Spinal cord (tissue), 10 donors: ENCODE measurements at places on chromosomes 6 and 20.

DNA sequence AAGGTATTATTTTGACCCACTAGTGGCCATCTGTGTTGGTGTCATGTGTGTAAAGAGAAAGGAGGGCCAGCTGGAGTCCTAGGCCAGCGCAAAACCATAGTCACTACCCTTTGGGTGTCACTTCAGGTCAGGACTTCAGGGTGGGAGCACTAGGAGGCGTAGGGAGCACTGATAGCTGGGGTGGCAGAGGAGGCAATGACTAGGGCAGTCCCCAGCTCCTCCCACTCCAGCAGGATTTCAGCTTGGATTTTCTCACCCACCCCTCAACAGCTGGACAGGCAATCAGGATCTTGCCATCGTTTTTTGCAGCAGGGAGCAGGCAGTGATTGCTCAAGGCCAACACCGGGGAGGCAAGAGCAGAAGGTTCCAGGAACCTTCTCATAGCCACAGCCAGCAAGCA, 4.2 kb upstream of the HLA-DOA start:
- H3K27ac ChIP-seq: no peak overlapping the region
- no peaks in the 10 kb centered on the region for H3K36me3 ChIP-seq
- H3K4me3 ChIP-seq: no peak overlapping the region
- peaks cover 10% of the 10 kb centered on the region for H3K4me1 ChIP-seq

- no peaks in the 10 kb centered on the region for H3K27me3 ChIP-seq
- H3K27ac ChIP-seq: no peak overlapping the region
- no peak overlapping the region for H3K4me3 ChIP-seq
- H3K36me3 ChIP-seq: peaks cover 4% of the 10 kb centered on the region
These were observed 8.2 kb downstream of the ZFAND3 start for GRCh38 chr6:37827603-37828265.

DNA sequence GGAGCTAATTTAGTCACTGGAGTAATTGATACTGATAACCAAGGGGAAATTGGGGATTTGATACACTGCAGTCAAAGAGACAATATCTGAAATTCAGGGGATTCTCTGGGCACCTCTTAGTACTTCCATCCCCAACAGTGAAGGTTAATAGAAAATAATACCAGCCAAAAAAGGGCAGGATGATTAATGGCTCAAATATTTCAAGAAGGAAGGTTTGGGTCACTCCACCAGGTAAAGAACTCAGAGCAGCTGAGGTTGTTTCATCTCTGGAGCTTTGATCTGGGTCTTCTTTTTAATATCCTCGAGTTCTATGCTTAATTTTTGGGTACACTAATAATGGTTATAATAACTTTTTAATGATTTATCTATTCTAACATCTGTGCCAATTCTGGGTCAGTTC, 70.8 kb downstream of the CDKAL1 start:
- no peak overlapping the region for H3K4me3 ChIP-seq
- H3K4me1 ChIP-seq: no peaks in the 10 kb centered on the region
- no peaks in the 10 kb centered on the region for H3K27me3 ChIP-seq
- DNase-seq: no peak
- H3K27ac ChIP-seq: no peak overlapping the region

GRCh38 chr6:144153260-144153659, 2.9 kb downstream of the STX11 start:
- no peak overlapping the region for H3K27ac ChIP-seq
- H3K4me1 ChIP-seq: peaks cover 7% of the 10 kb centered on the region
- DNase-seq: no peak
- H3K36me3 ChIP-seq: no peaks in the 10 kb centered on the region
- peaks cover 36% of the 10 kb centered on the region for H3K27me3 ChIP-seq

GRCh38 chr6:170041526-170041925, 249.4 kb downstream of the DLL1 start:
- no peaks in the 10 kb centered on the region for H3K4me1 ChIP-seq
- H3K4me3 ChIP-seq: no peak overlapping the region
- DNase-seq: no peak

DNA sequence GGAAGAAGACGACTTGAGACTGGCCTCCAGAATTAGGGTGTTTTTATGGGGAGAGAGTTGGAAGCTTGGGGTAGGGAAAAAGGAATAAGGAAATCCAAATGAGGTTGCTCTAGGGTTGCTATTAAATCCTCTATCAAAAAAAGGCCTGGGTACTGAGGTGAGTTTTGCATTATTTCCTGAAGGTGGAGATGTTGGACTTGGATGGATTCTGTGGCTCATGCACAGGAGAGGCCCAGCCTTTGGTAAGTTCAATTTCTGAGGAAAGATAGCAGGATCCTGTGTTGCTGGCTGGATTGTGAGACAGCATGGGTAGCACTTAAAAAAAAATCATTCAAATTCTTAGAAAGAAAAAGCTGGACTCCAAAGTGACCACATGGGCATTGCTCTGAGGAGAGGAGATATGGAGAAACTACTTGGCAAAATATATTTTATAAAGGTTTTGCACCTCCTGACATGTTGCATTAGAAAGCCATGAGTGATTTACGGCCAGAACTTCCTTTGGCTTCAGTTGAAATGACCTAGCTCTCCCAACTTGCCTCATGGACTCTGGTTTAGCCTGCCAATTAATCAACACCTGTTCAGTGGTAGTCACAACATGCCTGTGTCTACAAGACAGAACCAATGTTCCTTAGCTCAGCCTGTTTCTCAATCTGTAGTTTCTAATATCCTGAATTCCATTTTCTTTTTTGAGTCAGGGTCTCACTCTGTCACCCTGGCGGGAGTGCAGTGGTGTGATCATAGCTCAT, 152.1 kb upstream of the RALGAPA2 start:
- no peaks in the 10 kb centered on the region for H3K36me3 ChIP-seq
- DNase-seq: peak; percentile 65
- no peak overlapping the region for H3K27ac ChIP-seq
- no peak overlapping the region for H3K4me3 ChIP-seq
- H3K27me3 ChIP-seq: peaks cover 6% of the 10 kb centered on the region

DNA sequence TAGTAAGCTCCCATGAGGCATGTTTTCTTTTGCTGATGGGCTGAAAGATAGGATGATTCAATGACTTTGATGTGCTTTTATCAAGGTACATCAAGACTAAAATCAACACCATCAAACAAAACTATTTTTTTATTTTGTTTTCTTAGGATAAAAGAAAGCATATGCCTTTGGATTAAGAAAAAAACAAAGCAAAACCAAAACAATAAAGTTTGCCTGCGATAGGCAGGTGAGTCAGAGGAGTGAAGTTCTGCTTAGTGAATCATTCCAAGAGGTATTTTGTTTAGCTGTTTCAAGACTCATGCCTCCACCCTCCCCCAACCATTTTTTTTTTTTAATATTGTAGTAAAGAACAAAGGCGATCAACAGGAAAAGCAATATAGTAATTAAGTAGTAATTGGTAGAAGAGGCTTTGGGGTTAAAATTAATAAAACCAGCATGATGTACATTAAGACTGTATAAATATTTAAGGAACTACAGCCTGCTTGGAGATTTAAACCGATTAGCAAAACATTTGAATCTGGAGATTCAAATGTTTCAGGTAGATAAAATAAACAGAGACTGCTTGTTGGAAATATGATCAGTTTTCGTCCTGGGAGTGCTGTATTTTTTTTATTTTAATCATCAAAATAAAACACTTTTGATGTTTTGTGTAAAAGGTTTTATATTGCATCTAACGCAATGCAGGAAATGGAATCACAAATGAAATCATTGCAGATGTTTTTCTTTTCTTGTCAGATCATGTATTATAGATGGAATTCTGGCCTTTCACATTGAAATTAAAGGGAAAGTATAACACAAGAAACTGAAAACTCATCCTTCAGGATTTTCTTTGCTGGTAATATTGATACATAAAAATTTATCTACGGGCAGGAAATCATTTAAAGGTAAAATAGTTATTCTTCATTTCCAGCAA, 482.3 kb upstream of the MANEA start:
- no peak for DNase-seq
- H3K36me3 ChIP-seq: no peaks in the 10 kb centered on the region
- H3K4me3 ChIP-seq: no peak overlapping the region
- H3K4me1 ChIP-seq: no peaks in the 10 kb centered on the region
- no peaks in the 10 kb centered on the region for H3K27me3 ChIP-seq
- H3K27ac ChIP-seq: no peak overlapping the region

GRCh38 chr20:16020971-16021370, 552.3 kb downstream of the KIF16B start:
- H3K36me3 ChIP-seq: no peaks in the 10 kb centered on the region
- H3K4me3 ChIP-seq: no peak overlapping the region
- no peaks in the 10 kb centered on the region for H3K4me1 ChIP-seq
- no peak for DNase-seq

GRCh38 chr20:18034039-18034438, 23.7 kb downstream of the OVOL2 start:
- peaks cover 5% of the 10 kb centered on the region for H3K4me1 ChIP-seq
- H3K27me3 ChIP-seq: no peaks in the 10 kb centered on the region
- H3K4me3 ChIP-seq: no peak overlapping the region
- H3K27ac ChIP-seq: no peak overlapping the region

GRCh38 chr20:57938158-57939108, 228.6 kb upstream of the PMEPA1 start:
- no peak for DNase-seq
- H3K27me3 ChIP-seq: peaks cover 4% of the 10 kb centered on the region
- H3K4me3 ChIP-seq: no peak overlapping the region
- H3K4me1 ChIP-seq: peaks cover 28% of the 10 kb centered on the region
- no peak overlapping the region for H3K27ac ChIP-seq

GRCh38 chr20:49303065-49303552, 25.3 kb upstream of the ZNFX1 start:
- H3K27me3 ChIP-seq: no peaks in the 10 kb centered on the region
- no peaks in the 10 kb centered on the region for H3K36me3 ChIP-seq
- H3K27ac ChIP-seq: no peak overlapping the region
- no peak overlapping the region for H3K4me3 ChIP-seq

DNA sequence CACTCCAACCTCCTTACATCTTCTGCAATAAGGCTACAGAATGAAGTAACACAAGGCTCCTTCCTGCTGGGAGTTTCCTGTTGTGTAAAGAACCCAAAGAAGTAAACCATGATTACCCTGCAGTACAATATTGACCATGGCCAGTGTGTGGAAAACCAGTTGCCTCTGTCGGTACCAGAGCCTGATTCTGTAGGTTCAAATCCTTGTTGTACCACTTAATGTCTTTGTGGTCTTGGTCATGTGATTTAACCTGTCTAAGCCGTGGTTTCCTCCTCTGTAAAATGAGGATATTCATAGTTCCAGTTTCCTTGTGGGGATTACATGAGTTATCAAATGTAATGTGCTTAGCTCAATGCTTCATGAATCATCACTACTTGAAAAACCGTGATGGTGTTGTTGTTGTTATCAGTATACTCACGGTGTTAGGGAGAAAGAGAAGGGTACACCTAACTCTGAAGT, 60.3 kb upstream of the PRELID3B start:
- no peak overlapping the region for H3K27ac ChIP-seq
- H3K27me3 ChIP-seq: no peaks in the 10 kb centered on the region
- H3K4me3 ChIP-seq: no peak overlapping the region

DNA sequence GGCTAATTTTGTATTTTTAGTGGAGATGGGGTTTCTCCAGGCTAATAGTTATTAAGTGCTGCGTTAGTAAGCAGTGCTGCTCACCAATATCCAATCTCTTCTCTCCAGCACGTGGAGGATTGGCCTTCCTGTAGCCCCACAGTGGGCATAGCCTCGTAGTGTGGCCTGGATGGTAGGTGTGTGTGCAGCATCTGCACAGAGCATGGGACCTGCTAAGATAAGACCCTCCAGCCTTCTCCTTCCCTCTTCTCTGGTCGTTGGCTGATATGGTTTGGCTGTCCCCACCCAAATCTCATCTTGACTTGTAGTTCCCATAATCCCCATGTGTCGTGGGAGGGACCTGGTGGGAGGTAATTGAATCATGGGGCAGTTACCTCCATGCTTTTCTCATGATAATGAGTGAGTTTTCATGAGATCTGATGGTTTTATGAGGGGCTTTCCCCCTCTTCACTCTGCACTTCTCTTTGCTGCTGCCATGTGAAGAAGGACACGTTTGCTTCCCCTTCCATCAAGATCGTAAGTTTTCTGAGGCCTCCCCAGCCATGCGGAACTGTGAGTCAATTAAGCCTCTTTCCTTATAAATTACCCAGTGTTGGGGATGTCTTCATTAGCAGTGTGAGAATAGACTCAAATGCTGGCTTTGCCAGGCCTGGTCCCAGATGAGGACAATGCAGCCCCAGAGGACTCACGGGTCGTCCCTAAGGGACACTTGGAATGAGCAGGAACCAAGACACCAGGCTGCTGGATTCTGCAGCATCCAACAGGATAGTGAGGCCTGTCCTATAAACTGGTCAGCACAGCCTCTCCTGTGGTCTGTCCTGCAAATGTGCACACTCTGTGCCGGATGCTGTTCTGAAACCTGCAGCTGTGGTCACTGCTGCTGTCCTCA, 63.4 kb upstream of the AFDN start:
- no peaks in the 10 kb centered on the region for H3K36me3 ChIP-seq
- H3K4me3 ChIP-seq: no peak overlapping the region
- H3K4me1 ChIP-seq: peaks cover 14% of the 10 kb centered on the region
- no peak overlapping the region for H3K27ac ChIP-seq

DNA sequence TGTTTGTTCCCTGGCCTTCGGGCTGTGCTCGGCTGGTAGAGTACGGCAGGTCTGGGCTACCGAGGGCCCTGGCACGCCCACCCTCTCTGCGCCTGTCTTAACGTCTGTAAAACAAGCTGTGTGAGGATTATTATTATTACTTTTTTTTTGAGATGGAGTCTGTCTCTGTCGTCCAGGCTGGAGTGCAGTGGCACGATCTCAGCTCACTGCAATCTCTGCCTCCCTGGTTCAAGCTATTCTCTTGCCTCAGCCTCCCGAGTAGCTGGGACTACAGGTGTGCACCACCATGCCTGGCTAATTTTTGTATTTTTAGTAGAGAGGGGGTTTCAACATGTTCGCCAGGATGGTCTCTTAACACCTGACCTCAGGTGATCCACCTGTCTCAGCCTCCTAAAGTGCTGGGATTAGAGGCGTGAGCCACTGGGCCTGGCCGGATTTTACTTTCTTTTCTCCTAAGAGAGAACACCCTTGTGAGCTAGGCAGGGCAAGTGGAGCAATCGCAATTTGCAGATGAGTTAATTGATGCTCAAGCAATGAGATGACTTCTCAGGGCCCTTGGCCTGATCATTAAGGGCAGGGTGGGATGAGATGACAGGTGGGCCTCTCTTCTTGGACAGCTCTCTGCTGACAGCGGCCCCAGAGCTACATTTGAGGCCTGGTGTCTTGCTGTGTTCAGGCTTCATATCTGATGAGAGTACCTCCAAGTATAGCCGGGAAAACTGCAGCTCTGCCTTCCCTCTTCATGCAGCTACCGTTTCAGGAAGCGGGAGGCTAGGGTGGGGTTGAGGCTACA, 859 bp upstream of the SMIM29 start:
- no peak for DNase-seq
- no peaks in the 10 kb centered on the region for H3K27me3 ChIP-seq
- peak overlapping the region; percentile 88 for H3K27ac ChIP-seq
- H3K4me3 ChIP-seq: peak overlapping the region; percentile 80
- peaks cover 42% of the 10 kb centered on the region for H3K4me1 ChIP-seq
- peaks cover 30% of the 10 kb centered on the region for H3K36me3 ChIP-seq

- no peak for DNase-seq
- H3K4me3 ChIP-seq: no peak overlapping the region
These were observed 42.4 kb downstream of the RBL1 start for GRCh38 chr20:37053230-37053950.
